ENCODE measurements at places on chromosomes 11 and 22.

DNA sequence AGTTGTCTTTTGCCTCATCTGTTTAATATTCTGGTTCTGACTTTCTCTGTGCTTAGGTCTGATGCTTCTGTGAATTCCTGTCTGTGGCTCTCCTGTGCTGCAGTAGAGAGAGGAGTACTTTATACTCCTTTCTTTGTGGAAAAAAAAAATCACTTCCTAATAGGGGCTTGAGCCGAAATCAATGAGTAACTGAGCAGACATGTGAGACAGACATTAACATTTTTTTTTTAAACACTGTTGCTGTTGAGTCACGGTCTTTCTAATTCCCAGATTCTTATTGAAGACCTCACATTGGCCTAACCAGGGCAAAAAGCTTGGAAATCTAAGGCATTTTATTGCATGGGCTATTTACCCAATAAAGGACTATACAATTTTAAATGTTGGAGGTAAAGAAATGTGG, 86.1 kb downstream of the GRM5 start:
- no peak for DNase-seq

- no peak for DNase-seq
These were observed 25.0 kb downstream of the ADA2 start for GRCh38 chr22:17194213-17194612.

GRCh38 chr11:93541884-93542810, 1.0 kb downstream of the SMCO4 start:
- no peak for DNase-seq

DNA sequence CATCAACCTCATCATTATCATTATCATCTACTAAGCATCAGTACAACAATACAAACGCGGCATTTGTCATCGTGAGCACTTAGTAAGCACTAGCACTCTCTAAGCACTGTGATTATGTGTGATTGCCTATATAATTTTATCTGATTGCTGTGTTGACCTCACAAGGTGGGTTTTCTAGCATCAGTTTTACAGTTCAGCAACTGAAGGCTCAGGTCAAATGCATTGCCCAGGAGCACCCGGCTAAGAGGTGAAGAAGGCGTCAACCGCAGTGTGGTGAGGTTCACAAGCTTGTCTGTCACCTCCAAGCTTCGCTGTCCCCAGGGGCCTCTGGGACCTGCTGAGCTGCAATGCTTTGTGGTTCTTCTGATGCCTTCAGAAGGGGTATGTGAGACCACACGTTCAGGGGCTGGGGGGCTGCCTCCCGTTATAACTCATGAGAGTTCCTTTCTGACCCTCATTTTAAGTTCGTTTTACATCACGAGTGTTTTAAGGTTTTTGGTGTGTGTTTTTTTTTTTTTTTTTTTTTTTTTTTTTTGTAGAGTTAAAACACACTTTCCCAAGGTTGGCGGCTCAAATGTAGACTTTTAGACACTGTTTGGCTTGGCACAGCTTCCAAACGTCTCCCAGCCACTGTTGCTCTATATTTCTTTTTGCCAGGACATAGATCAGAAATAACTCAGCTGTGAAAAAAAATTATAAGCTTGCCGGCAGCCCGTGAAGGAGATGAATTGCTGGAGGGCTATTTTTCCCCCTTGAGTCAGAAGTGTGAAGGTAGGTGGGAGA, 33.8 kb upstream of the SCUBE1 start:
- DNase-seq, result no peak

GRCh38 chr11:7512525-7513233, 1.1 kb upstream of the PPFIBP2 start:
- DNase-seq, result no peak

DNA sequence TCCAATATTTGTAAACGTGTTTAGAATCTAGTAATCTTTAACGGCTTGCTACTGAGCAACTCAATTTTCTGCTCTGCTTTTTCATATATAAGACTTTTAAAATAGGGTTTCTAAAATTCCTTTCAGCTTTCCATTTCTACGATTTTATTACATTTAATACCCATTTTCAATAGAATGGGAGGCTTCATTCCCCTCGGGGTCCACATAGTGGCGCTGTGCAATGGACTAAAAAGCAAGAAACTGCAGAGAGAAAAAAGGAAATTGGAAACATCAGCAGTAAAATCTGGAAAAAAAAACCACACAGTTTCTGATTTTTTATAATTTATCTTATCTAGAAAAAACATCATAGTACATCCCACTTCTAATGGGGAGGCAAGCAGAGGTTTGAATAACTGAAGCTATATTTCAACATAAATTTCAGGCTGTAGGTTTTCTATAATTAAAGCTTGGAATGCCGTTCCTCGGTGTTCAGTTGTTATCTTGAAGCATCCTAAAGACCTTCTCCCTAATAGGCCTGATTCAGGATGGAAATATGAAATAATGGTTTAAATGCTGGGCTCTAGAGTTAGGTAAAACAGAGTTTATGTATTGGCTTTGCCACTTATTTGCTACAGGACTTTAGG, 18.7 kb upstream of the JHY start:
- DNase-seq, result no peak

GRCh38 chr11:35230388-35230787, 91.4 kb downstream of the CD44 start:
- DNase-seq, result no peak

DNA sequence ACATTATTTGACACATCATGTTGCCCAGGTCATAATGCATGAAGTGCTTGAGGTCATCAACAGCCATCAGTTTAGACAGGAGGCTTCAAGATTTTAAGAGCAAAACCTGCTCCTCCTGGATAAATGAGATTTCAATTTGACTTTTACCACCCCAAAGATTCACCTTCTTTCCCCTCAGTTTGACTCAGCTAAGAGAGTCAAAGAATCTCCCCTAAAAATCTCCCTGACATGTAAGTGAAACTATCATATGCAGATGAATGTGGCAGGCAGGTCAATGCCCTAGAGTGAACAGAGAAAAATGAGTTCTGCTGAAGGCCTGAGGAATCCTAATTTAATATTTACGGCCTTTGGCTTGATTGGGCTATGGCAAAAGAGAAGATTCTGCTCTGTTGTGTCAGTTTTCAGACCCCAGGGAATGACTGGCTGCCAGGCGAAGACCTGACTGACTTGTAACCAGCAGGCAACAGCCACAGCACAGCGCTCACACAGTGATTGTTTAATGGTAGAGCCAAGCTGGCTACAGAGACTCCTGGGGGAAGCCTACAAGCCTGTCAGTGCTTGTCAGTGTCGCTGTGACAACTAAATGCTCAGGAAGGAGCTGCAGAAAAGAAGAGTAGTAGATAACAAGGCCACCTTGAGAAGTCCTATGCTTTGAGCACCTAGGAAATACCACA, 491.2 kb upstream of the LRRC4C start:
- no peak for DNase-seq

GRCh38 chr11:66048547-66049323, at the start of gene GAL3ST3:
TSS of gene GAL3ST3 (minus strand) at chr11:66049161. CDS start at chr11:66045415, 3,746 bp downstream.
- no peak for DNase-seq

DNA sequence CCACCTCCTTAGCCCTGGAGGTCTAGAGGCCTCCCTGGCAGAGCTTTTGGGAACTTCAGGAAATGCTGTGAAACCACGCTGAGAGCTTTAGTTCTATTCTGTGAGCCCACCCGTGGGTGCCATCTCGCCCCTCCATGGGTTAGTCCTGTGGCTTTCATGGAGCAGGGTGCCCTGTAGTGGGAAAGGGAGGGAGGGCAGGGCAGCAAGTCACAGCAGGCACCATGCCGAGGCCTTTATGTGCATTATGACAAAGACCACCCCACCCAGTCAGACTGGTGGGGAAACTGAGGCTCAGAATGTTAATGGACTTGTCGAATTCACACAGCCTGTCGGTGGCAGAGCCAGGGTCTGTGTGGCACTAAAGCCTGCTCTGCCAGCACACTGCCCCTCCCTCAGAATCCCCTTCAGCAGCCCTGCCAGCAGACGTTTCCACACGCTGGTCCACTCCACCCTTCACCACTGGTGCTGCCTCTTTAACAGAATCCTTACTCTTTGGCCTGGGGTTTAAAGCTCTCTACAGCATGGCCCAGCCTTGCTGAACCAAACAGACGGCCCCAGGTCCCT, 13.4 kb downstream of the TMPRSS13 start:
- peak; percentile 18 for DNase-seq

GRCh38 chr11:27795955-27796861, 96.0 kb upstream of the BDNF start:
- DNase-seq, result no peak

DNA sequence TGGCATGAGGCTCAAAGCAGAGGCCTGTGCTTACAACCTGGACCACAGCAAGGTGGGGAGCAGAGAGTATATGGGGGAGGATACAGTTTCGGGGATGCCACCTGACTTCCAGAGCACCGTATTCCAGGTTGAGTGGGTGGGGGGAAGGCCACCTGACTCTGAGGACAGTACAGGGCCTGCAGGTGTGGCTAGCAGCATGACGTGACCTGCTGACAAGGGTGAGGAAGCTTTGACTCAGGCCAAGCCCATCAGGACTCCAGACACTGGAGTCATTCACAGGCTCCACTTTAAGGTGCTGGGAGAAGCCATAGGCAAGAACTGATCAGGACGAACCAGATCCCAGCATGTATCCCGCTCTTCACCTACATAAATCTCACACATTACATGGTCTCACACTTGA, 34.6 kb upstream of the CRTAM start:
- DNase-seq, result peak; percentile 82

DNA sequence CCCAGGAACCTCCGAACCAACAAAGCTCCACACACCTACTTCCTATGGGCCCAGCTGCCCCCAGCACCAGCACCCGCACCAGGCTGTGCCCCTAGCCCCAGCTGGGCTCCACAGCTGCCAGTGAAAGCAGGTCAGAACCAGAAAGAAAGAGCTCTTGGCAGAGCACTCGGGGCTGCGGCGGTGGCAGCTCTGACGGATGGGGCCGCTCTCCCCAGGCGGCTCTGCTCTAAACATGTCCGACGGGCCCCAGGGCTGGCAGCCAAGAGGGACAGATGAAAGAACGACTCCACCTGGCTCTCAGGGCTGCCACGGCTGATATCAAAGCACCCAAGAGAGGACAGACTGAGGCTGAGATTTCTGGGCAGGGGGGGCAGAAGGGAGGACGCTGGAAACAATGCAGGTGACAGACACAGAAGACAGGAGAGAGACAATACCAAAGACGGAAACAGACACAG, 25.7 kb downstream of the LRFN4 start:
- peak; percentile 34 for DNase-seq

- no peak for DNase-seq
These were observed 445.8 kb upstream of the ISX start for GRCh38 chr22:34620161-34620560.

- no peak for DNase-seq
These were observed at the start of gene DEUP1 for GRCh38 chr11:93330446-93330984. TSS of gene DEUP1 (plus strand) at chr11:93330742. CDS start at chr11:93332260, 1,518 bp downstream.

GRCh38 chr11:13927481-13927880, 35.0 kb upstream of the SPON1 start:
- DNase-seq, result no peak

GRCh38 chr11:57251037-57251436, 14.0 kb upstream of the APLNR start:
- no peak for DNase-seq

- DNase-seq, result no peak
These were observed 67.4 kb upstream of the PRODH start for GRCh38 chr22:19003508-19003907.

DNA sequence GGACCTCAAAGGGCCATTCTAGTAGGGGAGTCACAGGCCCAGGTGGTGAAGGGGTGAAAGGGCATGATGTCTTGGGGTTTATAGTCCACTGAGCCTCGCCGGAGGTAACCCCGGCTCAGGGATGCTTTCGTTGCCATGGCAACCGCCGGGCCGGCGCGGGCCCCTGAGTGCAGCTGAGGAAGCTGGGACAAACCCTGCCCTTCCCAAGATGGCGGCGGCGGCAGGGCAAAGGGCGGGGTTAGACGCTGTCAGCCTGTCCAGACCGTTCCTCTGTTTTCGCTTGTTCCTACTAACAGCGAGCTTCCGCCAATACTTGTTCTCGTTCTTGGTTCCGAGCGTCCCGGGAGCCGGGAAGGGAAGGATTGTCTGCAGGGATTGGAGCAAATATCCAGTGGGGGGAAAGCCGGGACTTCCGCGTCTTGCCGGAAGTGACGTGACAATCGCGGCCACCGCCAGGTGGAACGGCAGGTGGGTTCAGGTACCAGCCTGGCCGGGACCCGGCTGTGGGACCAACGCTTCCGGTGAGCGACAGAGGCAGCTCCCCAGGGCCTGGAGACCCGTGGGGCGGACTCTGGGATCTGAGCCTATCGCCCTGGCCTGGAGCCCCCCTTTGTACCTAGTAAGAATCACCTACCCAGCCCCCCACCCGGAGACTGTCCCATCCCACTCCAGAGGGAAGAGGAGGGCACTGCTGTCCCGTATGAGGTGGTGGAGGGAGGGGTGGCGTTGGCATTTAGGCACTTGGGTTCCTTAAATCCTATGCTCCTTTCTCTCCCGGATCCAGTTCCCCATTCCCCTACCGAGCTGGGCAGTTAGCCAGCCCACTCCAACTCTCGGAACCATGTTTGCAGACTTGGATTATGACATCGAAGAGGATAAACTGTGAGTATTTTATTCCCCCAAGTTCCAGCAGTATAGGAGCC, at the start of gene PICK1:
PICK1 (plus strand) TSS at position 436 of the 923 bp plus-strand sequence; CDS start at position 842, 406 bp downstream.
- peak; percentile 85 for DNase-seq

GRCh38 chr11:72740562-72741428, 11.4 kb downstream of the ARAP1 start:
- no peak for DNase-seq

DNA sequence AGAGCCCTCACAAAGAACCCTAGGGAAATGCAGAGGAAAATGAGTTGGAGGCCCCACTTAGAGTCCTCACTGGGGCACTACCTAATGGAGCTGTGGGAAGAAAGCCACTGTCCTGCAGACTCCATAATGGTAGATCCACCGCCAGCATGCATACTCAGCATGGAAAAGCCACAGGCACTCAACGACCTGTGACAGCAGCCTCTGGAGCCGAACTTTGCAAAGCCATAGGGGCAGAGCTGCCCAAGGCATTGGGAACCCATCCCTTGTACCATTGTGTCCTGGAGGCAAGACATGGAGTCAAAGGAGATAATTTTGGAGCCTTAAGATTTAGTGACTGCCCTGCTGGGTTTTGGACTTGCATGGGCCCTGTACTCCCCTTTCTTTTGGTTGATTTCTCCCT, 18.8 kb downstream of the BBOX1 start:
- no peak for DNase-seq

DNA sequence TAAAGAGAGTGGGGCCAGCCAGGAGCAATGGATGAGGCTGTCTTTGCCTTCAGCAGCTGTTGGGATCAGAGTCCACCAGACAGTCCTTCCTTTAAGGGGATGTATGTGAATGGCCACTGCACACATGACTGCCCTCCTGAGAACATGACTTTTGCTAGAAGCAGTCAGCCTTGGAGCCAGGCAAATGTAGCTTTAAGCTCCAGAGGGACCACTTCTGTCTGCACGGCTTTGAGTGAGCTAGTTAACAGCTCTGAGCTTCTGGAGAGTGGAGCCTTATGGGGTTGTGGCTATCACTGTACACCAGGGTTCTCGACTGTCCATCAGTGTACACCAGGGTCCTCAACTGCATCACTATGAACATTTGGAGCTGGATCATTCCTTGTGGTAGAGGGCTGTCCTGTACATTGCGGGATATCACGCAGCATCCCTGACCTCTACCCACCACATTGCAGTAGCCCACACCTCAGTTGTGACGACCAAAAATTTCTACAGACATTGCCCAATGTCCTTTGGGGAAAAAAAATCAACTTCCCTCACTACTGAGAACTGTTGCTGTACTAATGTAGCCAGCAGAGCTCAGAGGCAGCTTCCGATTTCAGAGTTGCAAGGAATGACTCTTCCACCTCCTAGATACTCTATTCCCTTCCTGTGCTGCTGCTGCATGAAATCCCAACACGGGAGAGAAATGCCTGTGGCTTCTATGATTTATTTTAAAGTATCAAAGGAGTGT, 169.4 kb downstream of the MYO18B start:
- no peak for DNase-seq
